ENCODE measurements at places on chromosomes 2 and 18. TPM values are rescaled to one million over a fixed set of nuclear protein-coding genes. Genes with fewer than 3 reads are reported as not detected.

Gene VWC2L
- polyA plus RNA-seq: 0.06 TPM

GRCh38 chr18:79919089-79919488, 32.4 kb downstream of the SLC66A2 start:
- no peak for DNase-seq

Gene RANBP2
- 69.8 TPM for polyA plus RNA-seq

Gene PLCL1
- polyA plus RNA-seq: 19.0 TPM

GRCh38 chr2:45282646-45283045, 273.4 kb upstream of the SIX2 start:
- no peak for DNase-seq

GRCh38 chr2:187364696-187365095, 83.4 kb downstream of the CALCRL start:
- DNase-seq: no peak

Gene UGT1A4
- not detected for polyA plus RNA-seq

DNA sequence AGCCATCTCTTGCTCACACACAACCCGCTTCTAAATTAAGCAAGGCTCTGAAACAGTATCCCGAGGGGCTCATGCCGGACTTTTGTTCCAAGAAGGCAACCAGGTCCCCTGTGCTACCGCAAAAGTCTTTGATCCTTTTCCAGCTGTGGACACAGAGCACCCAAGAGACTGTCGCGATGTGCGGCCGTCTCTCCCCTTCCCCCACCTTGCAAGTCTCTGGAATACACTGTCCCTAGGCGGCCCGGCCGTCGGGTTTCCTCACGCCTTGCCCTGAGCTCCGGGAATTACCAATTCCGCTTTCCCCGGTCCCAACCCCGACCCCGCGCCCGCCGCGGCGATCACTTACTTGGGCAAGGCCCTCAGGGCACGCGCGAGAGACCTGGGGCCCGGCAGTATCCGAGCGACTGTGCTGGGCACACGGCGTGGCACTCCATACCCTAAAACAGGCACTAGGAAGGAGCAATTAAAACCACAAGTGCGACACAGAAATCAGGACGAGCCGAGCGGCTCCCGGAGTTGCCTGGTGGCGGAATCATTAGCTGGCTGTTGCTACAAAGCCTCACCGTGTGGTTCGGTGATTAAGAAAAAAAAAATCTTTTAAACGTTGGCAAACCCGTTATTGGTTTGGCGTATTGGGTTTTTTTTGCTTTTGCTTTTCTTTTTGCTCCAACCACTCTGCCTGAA, 2.2 kb upstream of the DLX1 start:
- no peak for DNase-seq

DNA sequence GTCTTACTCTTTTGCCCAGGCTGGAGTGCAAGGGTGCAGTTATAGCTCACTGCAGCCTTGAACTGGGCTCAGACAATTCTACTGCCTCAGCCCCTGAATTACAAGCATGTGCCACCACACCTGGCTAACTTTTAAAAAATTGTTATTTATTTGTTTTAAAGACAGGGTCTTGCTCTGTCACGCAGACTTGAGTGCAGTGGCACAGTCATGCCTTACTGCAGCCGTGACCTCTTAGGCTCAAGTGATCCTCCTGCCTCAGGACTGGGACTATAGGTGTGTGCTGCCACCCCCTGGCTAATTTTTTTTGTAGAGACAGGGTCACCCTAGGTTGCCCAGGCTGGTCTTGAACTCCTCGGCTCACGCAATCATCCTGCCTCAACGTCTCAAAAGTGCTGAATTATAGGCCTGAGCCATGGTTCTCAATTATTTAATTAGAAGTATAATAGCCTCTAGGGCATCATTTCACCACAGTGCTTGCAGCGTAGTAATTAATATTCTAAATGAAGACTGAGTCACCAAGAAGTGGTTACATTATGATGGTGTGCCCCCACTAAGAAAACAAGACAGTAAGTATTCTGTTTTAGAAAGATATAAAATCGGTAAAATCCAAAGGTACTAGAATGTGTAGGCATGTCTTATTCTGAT, 69.6 kb downstream of the EML4 start:
- DNase-seq: no peak

GRCh38 chr18:36405611-36406010, 108.1 kb downstream of the FHOD3 start:
- DNase-seq: no peak

DNA sequence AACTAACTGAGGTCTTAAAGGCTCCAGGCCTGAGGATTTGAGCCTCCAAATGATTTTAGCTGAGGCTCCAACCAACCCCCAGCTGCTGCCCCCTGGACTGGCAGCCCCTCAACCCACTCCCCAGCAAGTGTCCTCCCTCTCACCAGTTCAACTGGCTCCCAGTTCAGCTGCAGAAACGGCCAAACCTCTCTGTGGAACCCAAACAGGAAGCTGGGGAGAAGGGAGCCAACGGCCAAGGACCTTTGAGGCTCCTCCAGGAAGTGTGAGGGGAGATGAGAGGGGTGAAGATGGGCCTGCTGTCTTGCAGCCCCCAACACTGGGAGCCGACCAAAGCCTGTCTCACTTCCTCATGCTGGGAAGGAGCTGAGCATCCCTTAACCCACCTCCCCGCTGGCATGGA, 24.9 kb downstream of the ZFP36L2 start:
- no peak for DNase-seq

Gene CHRND
- 0.62 TPM for polyA plus RNA-seq

DNA sequence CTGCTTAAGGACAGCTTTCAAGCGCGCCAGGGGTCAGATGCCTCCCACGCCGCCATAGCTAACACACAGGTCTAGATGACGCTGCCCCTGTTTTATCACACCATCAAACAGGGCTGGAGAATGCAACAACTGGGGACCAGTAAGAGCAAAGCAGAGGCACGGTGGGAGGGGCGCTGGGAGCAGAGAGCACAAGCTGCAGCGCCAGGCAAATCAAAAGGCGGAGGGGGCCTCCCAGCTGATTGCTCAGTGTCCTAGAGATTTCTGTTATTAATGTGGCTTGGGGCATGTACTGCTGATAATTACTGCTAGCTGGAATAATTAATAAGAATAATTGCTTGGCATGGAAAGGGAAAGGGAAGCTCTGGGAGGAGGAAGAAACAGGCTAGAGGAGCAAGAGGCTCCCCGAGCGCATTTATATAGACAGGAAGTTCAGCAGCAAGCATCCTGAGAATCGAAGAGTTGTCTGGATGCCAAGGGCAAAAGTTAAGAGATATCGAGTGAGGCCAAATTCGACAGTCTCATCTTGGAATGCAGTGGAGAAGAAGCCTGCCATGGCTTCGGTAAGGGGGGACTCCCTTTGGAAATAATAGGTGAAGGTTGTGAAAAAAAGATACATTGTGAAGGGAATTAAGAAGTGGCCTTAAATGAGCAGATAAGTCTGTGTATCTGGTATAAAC, 104.5 kb upstream of the ZNF521 start:
- no peak for DNase-seq

Gene ANO7
- 3.3 TPM for polyA plus RNA-seq

All from left renal pelvis (tissue), 4 donors.